ENCODE measurements at places on chromosomes 3 and 15.
A peak's percentile ranks its signal among the peaks of the same experiment; 100 is the strongest.

DNA sequence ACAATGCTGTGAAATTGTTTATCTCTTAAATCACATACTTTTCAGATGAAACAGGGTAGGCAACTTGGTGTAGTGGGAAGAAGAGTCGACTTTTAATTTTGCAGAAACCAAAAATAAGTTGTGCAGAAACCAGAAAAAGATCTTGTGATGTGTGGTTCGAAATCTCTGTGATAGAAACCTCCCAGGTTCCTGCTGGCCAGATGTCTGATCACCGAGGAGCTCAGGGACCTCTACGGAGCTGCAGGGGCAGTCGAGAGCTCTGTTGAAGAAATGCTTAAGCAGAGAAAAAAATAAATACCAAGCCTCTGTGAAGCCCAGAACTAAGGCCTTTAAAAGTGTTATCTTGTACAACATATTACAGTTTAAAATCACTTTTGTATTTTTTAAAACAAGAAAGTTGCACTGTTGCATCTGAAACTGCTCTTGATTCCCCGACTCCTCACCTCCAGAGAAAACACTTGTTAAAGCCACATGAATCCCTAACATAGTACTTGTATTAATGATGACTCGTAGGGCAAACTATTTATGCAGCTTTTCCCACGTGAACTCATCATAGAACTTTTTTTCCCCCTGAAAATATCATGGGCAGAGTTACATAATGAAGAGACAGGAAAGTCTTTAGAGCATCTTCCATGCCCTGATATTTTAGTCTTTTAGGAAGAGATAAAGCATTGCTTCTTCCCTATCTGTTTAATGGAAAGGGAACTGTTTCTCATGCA lies 51.3 kb downstream of the CCK start:
- ATAC-seq: no peak

DNA sequence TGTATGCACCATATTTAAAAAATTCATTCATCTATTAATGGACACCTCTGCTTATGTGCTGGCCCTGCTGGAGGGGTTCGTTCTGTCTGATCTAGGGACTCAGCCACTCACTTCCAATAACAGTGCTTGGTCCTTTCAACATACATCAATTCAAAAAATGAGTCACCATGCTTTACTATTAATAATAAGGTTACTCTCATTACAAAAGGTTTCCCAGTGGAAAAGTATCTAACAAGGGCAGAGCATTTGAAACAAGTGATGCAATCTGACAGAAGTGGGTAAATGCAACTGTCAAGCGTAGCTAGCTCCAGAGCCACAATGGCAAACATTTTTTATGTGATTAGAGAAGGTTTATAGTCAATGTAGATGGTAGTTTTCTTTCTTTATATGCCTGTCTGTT lies 67.9 kb upstream of the TNIK start:
- no peak for ATAC-seq

DNA sequence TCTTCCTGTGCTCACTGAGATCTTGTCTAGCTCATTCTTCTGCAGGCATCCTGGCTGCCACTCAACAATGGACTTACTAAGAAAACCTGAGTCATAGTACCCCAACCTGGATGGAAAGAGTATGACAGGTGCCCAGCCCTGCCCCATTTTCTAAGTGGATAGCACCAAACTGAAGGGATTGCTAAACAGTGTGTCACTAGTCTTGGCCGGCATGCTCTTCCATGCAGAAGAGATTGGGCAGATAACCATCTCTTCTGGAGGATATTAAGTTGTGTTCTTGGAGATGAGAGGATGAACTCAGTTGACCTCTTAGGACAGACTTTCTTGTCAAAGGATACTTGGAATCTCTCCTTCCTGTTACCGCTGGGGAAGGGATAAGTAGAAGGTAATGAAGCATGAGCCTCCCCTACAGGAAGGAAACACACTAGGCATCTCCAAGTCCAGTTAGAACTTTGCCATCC lies 797.5 kb downstream of the AGBL1 start:
- no peak for ATAC-seq

- peak; percentile 53 for ATAC-seq
Measured at GRCh38 chr15:35519541-35520149, 26.3 kb downstream of the DPH6 start.

DNA sequence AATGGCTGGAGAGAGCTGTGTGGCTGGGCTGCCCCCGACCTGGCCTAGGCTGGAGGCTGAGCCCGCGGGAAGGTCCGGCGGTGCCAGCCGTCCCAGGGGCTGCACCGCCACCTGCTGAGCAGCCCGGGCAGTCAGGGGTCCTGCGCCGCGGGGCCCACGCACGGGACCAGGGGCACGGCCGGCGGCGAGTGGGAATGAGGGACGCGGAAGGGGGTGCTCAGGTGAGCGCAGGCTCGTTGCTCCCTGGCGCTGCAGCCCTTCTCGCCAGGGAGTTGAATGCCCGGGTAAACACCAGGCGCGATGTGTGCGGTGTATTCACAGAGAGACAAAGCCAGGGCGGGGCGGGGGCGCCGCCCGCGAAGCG lies 666 bp upstream of the SEMA3F start:
- ATAC-seq: peak; percentile 34

DNA sequence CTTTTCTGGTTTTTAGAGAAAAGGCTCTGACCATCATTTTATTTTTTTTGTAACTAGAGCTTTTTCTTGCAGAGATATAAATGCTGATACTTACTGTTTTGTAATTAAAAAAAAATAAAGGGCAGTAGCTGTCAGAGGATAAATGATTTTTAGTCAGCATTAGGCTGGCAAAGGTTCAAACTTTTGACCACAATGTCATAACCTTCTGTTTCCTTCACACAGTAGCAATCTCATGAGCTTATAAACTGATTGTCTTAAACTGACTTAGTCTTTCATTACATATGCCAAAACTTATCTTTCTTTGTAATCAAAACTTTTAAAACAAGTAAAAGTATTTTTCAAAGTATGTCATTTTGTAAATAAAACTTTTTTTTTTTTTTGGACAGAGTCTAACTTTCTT lies 841.9 kb downstream of the OTOL1 start:
- no peak for ATAC-seq

GRCh38 chr3:172447611-172448579 lies at the start of gene GHSR:
TSS of gene GHSR (minus strand) at chr3:172448456. CDS start at chr3:172448413, 43 bp downstream.
- ATAC-seq: peak; percentile 47

Data from stimulated activated memory B cell treated with anti-CD40 and anti-IgM and Interleukin-4, amounts not matched to agents 10 μg/mL and 1 μg/mL and 100 μg/mL, for 72 hours (primary cell).